CMK (cell line): ENCODE measurements at places on chromosomes 1 and 21.

GRCh38 chr1:111199881-111200801, at the start of gene DENND2D:
Gene DENND2D, minus strand, starts transcription at chr1:111200646. Its CDS starts 187 bp downstream, at chr1:111200459.
- peak; percentile 73 for DNase-seq

DNA sequence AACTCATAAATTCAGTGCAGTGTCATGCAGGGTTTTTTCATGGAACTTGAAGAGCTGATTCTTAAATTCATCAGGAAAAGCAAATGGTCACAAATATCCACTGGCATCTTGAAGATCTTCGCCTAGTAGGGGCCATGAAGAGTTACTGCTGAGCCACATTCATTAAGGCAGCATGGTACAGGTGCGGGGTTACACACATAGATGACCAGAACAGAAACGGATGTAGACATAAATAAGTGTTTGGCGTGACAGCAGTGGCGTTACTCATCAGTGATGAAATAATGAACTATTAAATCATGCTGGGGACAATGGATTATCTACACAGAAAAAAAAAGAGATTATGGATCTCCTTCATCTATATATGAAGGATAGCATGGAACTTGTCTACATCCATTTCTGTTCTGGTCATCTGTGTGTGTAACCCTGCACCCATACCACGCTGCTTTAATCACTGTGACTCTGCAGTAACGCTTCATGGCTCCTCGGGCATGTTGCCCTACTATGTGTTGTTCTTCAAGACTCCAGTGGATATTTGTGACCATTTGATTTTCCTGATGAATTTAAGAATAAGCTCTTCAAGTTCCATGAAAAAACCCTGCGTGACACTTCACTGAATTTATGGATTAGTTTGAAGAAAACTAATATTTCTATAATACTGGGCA, 161.3 kb downstream of the GALNT2 start:
- DNase-seq: no peak

DNA sequence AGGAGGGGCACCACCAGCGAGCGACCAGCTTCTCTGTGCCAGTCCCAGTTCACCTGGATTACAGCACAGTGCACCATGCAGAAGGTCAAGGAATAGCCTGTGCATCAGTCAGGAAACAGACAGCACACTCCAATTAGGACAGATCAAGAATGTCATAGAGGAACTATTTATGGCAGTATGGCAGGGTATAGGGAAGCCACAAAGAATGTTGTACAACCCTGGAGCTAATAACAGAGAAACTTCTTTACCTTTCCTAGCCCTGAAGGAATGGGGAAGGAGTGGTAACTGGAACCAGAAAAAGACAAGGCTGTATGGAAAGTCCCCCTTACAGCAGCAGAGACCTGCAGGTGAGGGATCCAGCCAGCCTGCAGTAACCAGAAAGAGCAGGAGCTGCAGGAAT, 87.8 kb upstream of the USP24 start:
- no peak for DNase-seq

- no peak for DNase-seq
Measured at GRCh38 chr1:233340966-233341516, 13.5 kb downstream of the MAP3K21 start.

DNA sequence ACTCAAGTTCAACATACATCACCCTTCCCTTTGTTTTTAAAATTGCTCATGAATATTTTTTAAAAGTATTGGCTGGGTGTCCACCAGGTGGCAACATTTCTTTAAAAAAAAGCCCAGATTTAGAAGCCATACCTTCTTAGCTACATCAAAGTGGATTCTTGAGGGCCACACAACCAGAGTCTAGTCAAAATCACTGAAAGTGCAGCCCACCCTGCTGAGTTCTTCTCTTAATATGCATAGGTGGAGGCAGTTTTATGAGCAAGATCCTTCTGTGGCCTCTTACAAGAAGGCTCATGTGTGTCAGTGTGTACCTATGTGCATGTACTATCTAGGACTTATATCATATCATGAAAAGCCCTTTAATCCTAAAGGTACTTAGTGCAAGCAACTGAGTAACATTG, 16.9 kb upstream of the GNG12 start:
- no peak for DNase-seq
